ENCODE measurements at places on chromosomes 11 and 22. TPM values are rescaled to one million over a fixed set of nuclear protein-coding genes. Genes with fewer than 3 reads are reported as not detected.
A peak's percentile ranks its signal among the peaks of the same experiment; 100 is the strongest.

DNA sequence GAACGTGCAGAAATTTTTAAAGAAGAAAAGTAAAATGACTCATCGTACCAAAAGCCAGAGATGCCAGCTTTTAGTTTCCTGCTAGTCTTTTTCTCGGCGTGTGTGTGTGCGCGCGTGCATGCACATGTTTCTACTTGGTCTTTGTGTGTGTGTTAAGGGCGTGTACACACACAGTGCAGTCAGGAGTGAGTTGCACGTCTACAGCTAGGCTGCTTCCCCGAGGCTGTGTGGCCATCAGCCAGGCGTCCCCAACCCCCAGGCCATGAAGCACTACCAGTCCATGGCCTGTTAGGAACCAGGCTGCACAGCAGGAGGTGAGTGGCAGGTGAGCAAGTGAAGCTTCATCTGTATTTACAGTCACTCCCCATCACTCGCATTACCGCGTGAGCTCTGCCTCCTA is 36.4 kb downstream of the KCNQ1 start:
- peaks cover 6% of the 10 kb centered on the region for H3K36me3 ChIP-seq
- peaks cover 33% of the 10 kb centered on the region for H3K27me3 ChIP-seq
- no peak overlapping the region for H3K4me3 ChIP-seq
- no peaks in the 10 kb centered on the region for H3K4me1 ChIP-seq
- H3K27ac ChIP-seq: no peak overlapping the region
- no peak for DNase-seq

DNA sequence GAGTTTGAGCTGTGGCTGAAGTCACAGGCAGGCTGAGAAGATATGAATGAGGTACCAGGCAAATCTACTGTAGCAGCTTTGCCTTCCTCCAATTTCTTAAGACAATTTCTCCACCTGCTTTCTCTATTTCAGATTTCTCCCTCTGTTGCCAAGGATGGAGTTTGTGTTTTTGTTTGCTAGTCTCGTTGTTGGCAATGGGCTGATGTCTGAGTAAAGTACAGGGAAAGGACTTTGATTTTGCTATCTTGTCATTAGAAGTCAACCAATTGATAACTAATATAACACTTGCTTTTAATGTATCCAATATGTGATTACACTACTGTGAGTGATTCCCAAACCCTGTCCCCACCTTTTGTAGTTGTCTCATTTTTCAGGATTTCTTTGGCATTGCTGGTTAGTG is 40.1 kb upstream of the RRAS2 start:
- H3K4me3 ChIP-seq: no peak overlapping the region
- peaks cover 1% of the 10 kb centered on the region for H3K27me3 ChIP-seq

DNA sequence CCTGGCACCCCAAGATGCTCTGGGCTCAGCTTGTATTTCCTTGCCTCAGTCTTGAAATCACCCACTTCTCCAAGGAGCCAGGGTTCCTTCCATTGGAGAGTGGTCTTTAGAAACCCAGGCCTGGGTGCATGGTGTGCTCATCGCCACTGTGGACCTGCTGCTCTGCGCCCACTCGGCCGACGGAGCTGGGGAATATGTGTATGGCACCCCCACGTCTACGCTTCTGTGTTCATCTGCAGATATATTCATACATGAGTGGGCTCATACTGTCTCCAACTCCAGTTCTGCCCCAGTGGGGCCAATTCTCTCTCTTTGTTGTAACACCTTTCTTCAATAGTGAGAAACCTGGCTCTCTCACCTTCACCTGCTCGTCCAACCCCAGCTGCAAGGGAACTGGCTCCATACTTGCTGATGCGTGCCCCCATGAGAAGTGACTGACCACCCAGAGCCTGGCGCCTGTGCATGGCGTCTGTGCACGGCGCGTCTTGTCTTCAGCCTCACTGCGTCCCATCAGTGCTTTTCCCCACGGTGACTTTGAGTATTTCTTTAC is 39.8 kb downstream of the KCNQ1 start:
- H3K4me3 ChIP-seq: no peak overlapping the region
- H3K36me3 ChIP-seq: peaks cover 17% of the 10 kb centered on the region
- DNase-seq: no peak
- H3K27ac ChIP-seq: no peak overlapping the region
- H3K27me3 ChIP-seq: peaks cover 26% of the 10 kb centered on the region

Gene THY1
- 786 TPM for total RNA-seq

- H3K27ac ChIP-seq: no peak overlapping the region
- no peaks in the 10 kb centered on the region for H3K36me3 ChIP-seq
- no peak overlapping the region for H3K4me3 ChIP-seq
- peaks cover 32% of the 10 kb centered on the region for H3K27me3 ChIP-seq
- no peak for DNase-seq
These were observed 37.1 kb upstream of the SORL1-AS1 start for GRCh38 chr11:121489823-121490222.

GRCh38 chr11:66258473-66258893 is 10.0 kb upstream of the RAB1B start:
- H3K4me3 ChIP-seq: peak overlapping the region; percentile 89
- peaks cover 12% of the 10 kb centered on the region for H3K36me3 ChIP-seq
- H3K27me3 ChIP-seq: peaks cover 18% of the 10 kb centered on the region
- H3K4me1 ChIP-seq: peaks cover 24% of the 10 kb centered on the region
- H3K27ac ChIP-seq: peak overlapping the region; percentile 11

Gene RCN1
- 250 TPM for total RNA-seq

Gene SH3BP1
- 26.3 TPM for total RNA-seq

- H3K27me3 ChIP-seq: no peaks in the 10 kb centered on the region
- DNase-seq: no peak
- peak overlapping the region; percentile 88 for H3K27ac ChIP-seq
- peak overlapping the region; percentile 76 for H3K4me3 ChIP-seq
- H3K36me3 ChIP-seq: peaks cover 10% of the 10 kb centered on the region
These were observed 120.8 kb upstream of the SLC5A12 start for GRCh38 chr11:26842478-26843282.

DNA sequence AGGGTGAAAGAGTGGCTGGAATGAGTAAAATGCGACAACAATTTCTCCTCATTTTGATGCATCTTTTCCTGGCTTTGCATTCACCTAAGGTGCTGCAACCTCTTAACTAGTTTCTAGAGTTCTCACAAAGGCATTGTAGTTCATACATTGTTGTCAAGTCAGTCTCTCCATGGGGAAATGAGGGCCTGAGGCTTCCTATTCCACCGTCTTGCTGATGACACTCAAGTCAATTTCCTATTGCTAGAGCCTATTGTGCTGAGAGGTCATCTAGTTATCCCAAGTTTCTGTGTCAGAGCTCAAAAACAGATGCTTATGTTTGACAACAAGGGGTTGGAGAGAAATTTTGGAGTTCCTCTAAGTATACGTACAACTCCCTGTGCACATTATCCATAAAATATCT is 11.6 kb upstream of the MS4A6A start:
- no peak overlapping the region for H3K27ac ChIP-seq
- no peak overlapping the region for H3K4me3 ChIP-seq
- no peaks in the 10 kb centered on the region for H3K4me1 ChIP-seq
- DNase-seq: no peak
- H3K27me3 ChIP-seq: no peaks in the 10 kb centered on the region

Gene HMOX1
- 76.6 TPM for total RNA-seq

DNA sequence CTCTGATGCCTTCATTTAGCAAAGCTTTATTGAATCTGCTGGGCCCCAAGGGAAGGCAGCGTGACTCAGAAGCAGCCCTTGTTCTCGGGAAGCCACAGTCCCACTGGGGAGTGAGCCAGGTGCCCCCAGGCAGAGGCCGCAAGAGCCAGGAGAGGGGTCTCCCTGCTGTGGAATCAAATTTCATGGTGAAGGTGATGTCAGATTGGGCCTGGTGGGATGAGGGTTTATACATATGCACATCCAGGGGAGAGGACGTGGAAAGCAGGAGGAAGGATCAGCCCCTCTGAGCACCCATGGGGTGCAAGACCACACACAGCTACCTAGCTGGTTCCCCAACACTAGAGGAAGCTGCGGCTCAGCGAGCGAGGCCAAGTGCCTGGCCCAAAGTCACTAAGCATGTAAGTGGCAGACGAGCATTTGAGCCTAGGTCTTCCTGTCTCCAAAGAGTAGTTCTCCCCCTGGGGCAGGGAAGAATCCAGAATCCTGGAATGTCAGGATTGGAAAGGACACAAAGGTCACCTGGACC is 2.0 kb downstream of the SYNGR1 start:
- H3K36me3 ChIP-seq: no peaks in the 10 kb centered on the region
- peaks cover 22% of the 10 kb centered on the region for H3K4me1 ChIP-seq
- peaks cover 12% of the 10 kb centered on the region for H3K27me3 ChIP-seq
- H3K27ac ChIP-seq: peak overlapping the region; percentile 57
- no peak overlapping the region for H3K4me3 ChIP-seq

Gene KCNQ1OT1
- total RNA-seq: 0.44 TPM

DNA sequence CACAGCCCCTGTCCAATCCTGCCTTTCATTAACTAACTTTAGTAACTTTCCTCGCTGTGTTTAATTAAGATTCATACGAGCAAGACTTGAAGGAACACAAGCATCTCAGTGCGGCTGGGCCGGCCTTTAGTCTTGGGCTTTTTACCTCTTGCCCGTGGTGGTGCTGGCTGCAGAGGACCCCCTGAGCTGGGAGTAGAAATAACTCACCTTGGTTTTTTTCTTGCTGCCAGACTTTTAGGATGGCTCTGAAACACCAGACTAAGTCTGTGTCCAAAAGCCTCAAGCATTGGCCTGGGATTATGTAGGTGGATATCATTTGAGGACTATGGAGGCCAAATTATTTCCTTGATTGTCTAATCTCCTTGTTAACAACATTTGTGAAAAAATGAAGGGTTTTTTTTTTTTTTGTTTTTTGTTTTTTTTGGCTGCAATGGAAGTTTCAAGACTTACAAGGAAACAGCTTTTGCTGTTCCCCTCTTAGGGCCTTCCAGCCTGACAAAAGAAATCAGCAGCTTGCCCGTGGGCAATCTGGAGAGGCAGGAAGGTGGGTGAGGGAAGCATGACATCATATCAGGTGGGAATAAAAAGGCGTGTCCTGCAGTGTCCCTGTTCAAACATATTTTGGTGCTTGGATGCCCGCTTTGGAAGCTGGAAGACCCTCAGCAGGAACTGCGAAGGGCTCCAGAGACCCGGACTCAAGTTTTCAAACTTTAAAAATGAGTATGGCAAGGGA is 44.0 kb downstream of the SMIM38 start:
- H3K4me1 ChIP-seq: no peaks in the 10 kb centered on the region
- H3K27me3 ChIP-seq: peaks cover 23% of the 10 kb centered on the region
- H3K4me3 ChIP-seq: no peak overlapping the region
- H3K36me3 ChIP-seq: peaks cover under 1% of the 10 kb centered on the region
- H3K27ac ChIP-seq: no peak overlapping the region
- DNase-seq: no peak

Gene CHCHD10
- 104 TPM for total RNA-seq

Gene SPON1
- total RNA-seq: not detected

DNA sequence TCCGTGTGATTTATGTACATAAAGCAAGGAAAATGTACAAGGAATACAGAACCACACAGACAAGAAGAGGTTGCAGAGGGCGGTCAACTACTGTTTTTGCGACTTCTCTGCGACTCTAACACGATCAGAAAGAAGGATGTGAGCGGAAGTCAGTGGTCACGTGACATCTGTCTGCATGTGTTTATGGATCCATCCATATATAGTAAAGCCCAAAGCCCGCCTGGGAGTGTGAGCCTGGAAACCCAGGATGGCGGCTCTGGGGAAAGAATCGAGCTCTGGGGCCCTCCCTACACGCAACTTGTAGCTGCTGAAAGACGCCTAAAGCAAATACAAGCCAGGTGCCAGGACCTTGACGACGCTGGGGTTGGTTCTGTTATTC is 8.8 kb downstream of the OSBPL5 start:
- no peaks in the 10 kb centered on the region for H3K36me3 ChIP-seq
- H3K4me1 ChIP-seq: peaks cover 81% of the 10 kb centered on the region
- peaks cover 1% of the 10 kb centered on the region for H3K27me3 ChIP-seq
- peak overlapping the region; percentile 78 for H3K4me3 ChIP-seq

- H3K27ac ChIP-seq: no peak overlapping the region
- H3K27me3 ChIP-seq: no peaks in the 10 kb centered on the region
- DNase-seq: no peak
- H3K4me3 ChIP-seq: no peak overlapping the region
These were observed 17.6 kb upstream of the NCR3LG1 start for GRCh38 chr11:17333799-17334586.

DNA sequence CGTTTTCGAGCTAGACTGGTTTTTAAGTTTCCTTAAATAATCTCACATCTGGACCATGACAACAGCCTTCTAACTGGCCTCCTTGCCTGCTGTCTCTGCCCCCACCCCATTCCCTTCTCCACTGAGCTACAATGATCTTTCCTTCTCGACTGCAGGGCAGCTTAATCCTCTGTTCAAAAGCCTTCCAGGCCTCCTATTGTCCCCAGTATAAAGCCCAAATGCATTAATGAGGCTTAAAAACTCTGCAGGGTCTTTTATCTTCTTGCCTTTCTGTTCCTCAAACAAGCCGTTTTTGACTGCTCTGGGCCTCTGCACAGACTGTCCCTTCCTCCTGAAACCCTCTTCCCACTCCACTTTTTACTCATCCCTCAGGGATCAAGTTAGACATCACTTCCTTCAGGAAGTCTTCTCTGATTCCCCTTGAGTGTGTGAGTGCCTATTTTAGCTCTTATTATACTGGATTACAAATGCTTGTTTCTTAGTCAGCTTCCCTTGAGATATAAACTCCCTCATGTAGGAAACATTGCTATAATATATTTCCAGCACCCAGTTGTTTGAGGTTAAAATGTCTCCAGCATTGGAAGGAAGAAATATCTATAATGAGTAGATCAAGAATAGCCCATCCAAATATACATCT is 23.6 kb upstream of the PAMR1 start:
- H3K27me3 ChIP-seq: no peaks in the 10 kb centered on the region
- no peak for DNase-seq
- peak overlapping the region; percentile 31 for H3K4me3 ChIP-seq
- H3K36me3 ChIP-seq: no peaks in the 10 kb centered on the region
- peak overlapping the region; percentile 84 for H3K27ac ChIP-seq

Gene PHLDB1
- total RNA-seq: 115 TPM

Data from HFFc6 (cell line).